ENCODE measurements at places on chromosomes 16 and 17. TPM values are rescaled to one million over a fixed set of nuclear protein-coding genes. Genes with fewer than 3 reads are reported as not detected.

PRSS36 gene
- total RNA-seq = 0.74 TPM

KCNJ2 gene
- not detected for total RNA-seq

KRTAP2-3 gene
- total RNA-seq = not detected

GP1BA gene
- total RNA-seq = not detected

PLCG2 gene
- total RNA-seq = 8.1 TPM

Measured in activated naive CD8-positive, alpha-beta T cell treated with anti-CD3 and anti-CD28 coated beads for 36 hours (primary cell).